ENCODE measurements at places on chromosomes 6 and 20.

DNA sequence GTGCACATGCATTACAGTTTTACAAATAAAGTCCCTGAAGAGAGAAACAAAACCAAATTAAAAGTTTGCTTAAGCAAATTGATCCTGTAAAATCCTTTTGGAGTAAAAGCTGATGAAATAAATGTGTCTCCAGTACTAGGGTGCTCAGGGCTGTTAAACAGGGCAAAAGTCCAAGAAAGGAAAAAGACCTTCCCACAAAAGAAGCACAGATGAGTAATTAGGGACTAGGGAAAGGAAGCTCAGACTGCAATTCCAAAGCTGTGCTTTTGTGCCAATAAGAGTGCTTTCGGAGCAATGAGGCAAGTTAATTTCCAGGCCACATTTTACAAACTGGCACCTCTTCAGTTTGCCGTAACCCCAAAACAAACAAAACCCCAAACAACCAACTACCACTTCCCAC is 10.4 kb upstream of the RNF182 start:
- DNase-seq = no peak

- DNase-seq = peak; percentile 46
Observed at GRCh38 chr20:25090492-25091429, 8.8 kb upstream of the VSX1 start.

DNA sequence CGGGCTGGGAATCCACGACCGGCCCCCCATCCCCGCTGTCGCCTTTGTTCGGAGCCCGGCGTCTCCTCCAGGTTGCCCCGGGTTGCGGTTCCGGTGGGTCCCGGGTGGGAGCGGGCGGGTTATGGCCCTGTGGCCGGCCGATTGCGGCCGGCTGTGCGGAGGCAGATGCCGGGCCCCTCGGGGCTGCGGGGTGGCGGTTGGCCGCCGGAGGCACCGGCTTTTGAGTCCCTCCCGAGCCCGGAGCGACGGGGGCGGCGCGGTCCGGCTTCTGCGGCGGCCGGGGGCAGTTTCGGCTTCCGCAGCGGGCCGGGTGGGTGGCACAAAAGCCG is 431 bp downstream of the LOC128125822 start:
- no peak for DNase-seq

DNA sequence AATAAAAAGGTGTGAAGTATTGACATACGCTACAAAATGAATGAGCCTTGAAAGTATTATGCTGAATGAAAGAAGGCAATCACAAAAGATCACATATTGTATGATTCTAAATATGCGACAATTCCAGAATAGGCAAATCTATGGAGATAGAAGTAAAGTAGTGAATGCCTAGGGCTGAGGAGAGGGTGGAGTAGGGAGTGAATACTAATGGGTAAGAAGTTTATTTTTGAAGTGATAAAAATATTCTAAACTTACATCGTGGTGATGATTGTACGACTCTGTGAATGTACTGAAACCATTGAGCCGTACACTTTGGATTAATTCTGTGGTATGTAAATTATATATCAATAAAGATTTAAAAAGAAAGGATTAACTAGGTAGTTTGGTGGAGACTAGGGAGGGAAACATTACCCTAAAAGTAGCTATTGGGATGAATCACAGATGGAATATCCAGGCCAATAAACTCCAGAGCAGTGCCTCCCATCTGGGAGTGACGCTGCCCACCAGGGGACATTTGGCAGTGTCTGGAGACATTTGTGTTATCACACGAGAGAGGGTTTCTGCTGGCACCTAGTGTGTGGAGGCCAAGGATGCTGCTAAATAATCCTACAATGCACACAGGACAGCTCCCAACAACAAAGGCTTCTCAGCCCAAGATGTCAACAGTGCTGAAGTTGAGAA is 214.2 kb upstream of the PCSK2 start:
- no peak for DNase-seq

DNA sequence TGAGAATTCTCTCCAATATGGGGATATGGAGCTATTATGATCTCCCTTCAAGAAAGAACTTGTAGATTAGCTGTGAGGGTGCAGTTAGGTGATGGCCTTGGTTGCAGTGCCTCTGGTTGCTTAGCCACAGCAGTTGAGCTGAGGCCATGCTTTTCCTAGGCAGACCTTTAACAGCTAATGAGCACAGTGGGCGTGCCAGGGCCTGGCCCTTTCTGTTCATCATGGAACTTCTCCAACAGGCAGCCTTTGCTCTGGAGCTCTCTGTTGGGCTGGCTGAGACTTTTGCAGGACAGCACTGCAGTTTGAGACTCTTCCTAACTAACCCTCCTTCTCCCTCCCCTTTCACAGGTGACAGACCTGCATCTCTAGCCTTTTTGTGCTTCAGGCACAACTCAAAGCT is 39.7 kb upstream of the TMEM170B start:
- DNase-seq = no peak

- no peak for DNase-seq
Observed at GRCh38 chr6:165937564-165938358, 229.9 kb downstream of the TBXT start.

DNA sequence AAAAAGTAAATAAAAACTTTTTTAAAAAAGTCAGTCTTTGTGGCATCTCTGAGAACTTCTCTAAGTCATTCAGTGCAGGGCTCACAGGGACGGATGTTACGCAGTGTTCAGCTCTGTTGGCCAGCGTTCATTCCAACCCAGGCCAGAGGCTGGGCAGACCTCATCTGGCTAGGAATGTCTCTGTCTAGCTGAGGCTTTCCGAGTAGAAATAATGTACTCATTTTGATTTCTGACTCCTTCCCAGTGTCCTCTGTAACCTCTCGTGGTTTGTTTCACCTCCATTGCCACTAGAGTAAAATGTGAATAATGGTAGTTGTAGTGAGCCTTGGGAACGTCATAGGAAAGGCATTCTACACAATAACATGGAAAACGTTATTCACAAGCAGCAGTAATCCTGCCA is 135.1 kb downstream of the TMEM242 start:
- no peak for DNase-seq

- no peak for DNase-seq
Observed at GRCh38 chr6:106890447-106890846, 84.1 kb downstream of the CD24 start.

- DNase-seq = peak; percentile 35
Observed at GRCh38 chr6:71012866-71013469, 56.1 kb upstream of the B3GAT2 start.

DNA sequence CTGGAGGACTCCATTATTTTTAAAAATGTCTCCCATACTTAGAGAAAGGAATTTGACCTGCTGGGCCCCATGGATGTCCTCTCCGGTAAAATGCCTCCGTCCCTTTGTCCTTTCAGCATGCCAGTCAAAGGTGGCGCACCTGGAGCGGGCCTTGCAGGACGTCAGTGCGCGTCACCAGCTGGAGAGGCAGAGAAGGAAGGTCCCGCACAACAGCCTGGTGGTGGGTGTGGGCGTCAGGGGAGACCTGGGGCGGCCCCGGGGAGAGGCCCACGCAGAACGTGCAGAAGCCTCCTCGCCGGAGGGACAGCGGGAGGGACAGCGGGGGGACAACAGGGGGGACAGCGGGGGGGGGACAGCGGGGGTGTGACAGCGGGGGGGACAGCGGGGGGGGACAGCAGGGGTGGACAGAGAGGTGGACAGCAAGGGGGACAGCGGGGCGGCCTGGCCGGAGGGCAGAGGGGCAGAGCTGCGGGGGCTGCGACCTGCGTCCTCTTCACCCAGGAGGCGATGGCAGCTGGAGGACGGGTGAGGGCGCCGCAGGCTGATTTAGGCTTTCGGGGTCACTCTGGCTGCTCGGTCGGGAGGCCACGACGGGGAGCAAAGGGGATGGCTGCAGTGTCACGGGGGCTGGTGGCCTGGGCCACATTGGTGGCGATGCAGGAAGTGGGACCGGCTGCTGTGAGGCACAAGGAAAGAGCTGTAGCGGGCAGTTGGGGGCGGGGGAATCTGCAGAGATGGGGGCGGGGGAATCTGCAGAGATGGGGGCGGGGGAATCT is 859 bp upstream of the KIF25 start:
- DNase-seq = no peak

- DNase-seq = no peak
Observed at GRCh38 chr6:107956586-107957307, 1.3 kb downstream of the SEC63 start.

DNA sequence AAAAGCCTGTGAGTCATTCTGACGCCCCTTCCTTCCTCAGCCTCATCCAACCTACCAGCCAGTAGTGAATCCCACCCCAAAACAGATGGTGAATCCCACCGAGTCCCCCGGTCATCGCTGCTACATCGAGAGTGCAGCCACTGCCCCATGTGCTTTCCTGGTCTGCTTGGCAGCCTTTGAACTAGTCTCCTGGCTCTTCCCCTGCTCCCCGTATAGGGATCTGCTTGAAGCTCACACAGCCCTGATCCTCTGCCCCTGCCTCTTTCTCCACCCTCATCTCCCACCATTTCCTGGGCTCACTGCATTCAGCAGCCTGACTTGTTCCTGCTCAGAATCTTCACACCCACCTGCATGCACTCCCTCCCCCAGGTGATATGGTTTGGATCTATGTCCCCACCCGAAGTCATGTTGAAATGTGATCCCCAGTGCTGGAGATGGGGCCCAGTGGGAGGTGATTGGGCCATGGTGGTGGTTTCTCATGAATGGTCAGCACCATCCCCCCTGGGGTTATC is 14.6 kb downstream of the SYNJ2 start:
- no peak for DNase-seq

DNA sequence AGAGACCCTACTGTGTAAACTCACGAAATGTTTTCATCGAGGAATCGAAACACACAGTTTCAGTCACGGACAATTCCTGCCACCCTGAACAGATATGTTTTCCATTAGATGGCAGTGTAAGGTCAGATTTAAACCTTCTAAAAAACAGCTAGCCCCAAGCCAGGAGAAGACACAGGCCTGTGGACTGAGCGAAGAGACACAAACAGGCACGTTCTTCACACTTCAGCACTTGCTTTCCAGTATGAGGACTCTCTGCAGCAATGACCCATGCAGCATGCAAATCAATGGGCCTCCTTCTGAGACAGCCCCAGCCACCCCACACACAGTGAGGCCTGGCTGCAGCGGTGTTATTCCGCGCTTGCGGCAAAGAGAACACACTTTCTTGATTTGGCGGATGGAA is 31.9 kb downstream of the HUS1B start:
- no peak for DNase-seq

DNA sequence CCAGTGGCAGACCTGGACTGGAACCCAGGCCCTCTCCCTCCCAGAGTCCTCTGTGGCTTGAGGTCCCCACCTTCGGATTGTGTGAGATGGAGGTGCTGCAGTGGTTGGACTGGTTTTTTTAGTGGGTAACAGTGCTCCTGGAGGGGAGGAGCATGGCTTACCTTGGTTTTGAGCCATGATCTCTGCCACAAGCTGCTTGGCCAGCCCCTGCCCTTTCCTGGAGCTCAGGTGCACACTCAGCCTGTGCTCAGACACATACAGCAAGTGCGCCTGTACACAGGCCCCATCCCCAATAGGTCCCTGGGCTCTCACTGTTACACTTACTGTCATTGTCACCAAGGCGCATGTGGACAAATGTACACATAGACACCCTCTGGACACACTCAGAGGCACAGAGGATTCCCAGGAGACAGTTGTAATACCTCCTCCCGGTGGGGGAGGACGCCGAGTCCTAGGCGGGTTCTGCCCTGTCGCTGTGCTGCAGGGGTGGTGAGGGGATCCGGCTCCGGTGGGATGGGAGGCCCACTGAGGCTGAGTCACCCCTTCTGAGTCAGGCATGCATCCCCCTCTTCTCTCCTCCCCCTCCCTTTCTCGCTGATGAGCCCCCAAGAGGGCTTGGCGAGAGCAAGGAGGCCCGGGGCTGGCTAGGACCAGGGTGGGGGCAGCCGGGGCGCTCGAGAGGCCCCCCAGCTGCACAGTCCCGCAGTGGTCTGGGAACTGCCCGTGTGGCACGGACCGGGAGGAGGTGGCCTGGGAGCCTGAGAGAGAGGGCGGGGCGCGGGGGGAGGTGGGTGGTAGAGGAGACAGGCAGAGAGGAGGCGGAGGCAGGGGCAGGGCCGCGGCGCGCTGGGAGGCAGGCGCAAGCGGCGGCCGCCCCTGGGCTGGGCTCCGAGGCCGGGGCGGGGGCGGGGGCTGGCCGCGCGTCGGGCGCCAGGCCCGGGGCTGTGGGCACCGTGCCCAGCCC is 522 bp upstream of the EPB41L1 start:
- DNase-seq = no peak

GRCh38 chr20:23062632-23063031 is 13.2 kb upstream of the THBD start:
- DNase-seq = no peak

DNA sequence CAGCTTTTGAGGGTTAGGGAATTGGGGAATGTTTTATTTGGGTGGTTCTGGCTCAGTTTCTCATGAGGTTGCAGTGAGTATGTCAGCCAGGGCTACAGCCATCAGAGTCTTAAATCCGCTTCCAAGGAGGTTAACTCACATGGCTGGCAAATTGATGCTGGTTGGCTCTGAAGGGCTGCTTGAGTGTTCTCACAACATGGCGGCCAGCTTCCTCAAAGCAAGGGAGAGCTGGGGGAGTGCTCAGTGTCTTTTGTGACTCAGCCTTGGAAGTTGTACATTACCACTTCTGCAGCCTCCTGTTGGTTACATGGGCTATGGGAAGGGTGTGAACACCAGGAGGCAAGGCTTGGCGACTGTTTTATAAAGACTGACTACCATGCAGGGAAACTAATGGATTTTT is 17.8 kb upstream of the PPP1R3G start:
- no peak for DNase-seq

GRCh38 chr6:165325609-165326008 is 16.2 kb upstream of the C6orf118 start:
- no peak for DNase-seq

GRCh38 chr20:17810062-17810631 is 110.4 kb downstream of the BANF2 start:
- DNase-seq = no peak

GRCh38 chr20:60171738-60172137 is 213.5 kb downstream of the CDH26 start:
- DNase-seq = no peak

DNA sequence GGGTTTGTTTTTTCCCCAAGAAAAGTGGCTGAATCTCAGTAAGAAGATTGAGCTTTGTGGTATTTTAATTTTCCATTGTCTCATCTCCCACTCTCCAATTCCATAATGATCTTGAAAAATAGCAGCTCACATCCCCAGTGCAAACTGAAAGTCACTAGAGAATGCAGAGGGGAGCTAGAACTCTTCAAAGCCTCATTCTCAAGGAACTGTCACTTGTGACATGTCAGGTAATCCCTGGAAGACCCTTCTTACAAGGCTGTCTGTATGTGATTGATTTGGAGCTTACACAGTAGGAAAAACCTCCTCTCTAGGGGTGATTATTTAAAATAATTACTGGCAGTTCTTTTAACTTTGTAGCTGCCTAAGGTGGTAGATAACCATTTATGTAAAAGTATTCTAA is 420.4 kb downstream of the CDH26 start:
- no peak for DNase-seq

DNA sequence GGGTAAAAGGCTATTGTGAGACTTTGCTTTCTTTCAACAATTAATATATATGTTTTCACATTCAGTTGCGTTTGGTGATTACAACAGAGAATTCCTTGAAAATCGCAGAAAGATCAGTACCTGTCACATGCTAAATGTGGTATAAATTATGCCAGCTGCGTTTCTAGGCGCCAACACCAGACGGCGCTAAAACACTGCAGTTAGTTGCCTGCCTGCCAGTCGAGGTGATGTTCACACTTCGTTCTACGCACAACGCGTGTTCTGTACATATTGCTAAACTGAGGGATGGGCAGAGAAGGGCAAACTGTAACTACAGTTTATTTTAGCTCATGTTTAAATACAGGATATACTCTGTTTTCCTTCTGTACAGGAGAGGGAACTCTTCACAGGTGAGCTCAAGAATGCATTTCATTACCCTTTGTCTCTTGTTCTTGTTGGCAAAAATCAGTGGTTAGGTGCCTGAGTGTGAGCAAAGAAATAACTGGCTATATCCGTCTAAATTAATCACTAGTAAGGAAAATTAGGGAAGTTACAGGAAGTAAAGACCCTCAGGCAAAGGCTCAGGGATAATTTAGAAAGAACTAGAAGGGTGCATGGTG is 100.1 kb upstream of the RGS17 start:
- DNase-seq = no peak
